Occipital lobe (tissue), 3 donors: ENCODE measurements at places on chromosomes 13 and 19.

DNA sequence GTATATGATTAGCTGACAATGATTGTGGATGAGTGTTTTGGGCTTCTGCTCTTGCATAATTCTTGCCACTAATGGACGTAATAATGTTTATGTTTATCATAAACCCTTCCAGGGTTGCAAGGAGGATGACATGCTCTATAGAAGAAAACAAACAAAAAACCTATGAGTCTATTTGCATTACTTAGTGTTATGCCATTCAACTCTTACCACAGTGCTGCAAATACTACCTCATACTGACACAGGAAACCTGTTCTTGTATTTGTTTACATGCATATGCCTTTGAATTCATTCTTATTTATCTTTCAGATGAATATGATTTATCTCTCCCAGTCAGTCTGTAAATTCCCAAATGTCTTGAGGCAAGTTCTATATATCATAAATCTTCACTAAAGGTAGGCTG is 39.6 kb upstream of the FREM2 start:
- no peak for DNase-seq

DNA sequence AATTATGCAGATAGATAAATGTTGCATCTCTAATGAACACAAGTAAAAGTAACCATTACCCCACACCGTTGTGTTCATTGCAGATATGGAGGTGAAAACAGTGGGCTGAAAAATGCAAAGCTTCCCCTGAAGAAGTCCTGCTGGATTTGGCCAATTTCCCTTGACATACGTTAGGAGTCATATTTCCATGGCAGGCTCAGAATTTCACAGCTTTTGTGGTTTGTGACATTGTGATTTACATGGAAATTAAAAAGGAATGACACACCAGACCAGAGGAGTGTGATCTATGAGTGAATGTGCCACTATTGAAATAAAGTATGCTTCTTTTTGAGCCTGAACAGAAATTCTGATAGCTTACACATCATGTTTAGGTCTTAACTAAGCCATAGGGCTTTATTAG is 221.1 kb upstream of the TMTC4 start:
- DNase-seq = no peak

DNA sequence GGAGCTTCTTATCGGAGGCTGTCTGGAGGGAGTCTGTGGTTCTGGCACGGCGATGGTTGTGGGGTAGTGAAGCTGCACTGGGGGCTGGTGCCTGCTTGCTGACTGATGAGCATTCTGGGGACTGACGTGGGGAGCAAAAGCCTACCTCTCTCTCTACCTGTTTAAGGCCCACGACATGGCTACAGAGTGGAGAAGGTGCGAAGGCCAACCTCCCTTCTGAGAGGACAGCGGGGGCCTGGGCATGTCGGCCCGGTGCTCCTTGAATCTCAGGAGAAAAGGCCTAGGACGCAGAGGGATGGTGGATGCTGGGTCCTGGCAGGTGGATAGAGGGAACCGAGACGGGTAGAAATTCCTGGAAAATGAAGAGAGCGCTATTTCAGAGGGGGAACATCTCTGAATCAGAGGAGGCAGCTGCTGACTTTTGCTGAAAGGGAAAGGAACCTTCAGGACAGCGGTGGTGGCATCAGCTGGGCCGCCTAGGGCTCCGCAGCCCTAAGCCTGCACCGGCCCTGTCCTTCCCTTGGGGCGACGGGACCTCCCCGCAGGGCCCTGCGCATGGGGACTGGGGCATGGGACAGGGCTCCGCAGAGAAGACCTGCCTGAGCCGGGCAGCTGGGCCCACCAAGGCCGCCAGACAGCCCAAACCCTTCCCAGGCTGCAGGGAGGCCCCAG is 35.0 kb upstream of the MEDAG start:
- DNase-seq = no peak

- peak; percentile 35 for DNase-seq
Observed at GRCh38 chr19:52190487-52191293, 838 bp downstream of the PPP2R1A start.

- DNase-seq = no peak
Observed at GRCh38 chr13:106275446-106276032, 259.9 kb downstream of the EFNB2 start.

DNA sequence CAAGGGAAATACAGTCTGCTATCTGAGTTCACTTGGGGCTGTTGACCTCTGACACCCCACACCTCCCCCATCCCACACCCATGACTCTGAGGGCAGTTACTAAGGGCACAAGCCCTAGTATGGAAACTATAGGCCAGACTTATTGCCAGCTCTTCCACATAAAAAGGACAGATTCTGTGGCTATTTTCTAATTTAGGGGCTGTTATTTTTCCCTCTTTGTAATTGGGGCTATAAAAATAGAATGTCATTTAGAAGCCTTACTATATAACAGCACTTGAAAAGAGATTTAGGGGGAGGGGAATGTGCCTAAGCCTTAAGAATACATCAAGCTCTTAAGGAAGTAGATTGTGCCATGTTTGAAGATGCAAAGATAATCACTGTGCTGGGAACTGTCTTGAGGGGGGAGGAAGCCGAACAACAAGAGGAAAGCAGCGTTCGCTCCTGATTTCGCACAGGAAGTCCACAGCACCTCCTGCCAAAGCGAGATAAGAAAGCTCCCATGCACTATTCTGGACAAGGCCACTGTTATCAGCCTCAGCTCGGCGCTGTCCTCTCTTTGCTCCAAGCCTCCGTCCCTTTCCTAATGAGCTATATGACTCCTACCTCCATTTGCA is 86.6 kb downstream of the FLT1 start:
- no peak for DNase-seq

GRCh38 chr19:33052352-33052972 is 12.2 kb downstream of the RHPN2 start:
- no peak for DNase-seq

DNA sequence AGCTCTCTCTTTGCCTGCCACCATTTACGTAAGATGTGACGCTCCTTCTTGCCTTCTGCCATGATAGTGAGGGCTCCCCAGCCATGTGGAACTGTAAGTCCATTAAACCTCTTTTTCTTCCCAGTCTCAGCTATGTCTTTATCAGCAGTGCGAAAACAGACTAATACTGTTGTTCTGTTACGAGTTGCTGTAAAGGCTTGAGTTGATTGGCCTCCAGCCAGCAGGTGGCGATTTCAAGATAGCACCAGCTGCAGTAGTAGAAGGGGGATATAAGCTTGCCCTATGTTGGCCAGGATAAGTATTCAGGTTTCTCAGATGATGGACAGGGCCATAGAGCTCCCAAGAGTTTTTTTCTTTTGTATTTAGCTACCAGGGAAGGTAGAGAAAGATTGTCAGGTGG is 385.5 kb downstream of the MZT1 start:
- no peak for DNase-seq

DNA sequence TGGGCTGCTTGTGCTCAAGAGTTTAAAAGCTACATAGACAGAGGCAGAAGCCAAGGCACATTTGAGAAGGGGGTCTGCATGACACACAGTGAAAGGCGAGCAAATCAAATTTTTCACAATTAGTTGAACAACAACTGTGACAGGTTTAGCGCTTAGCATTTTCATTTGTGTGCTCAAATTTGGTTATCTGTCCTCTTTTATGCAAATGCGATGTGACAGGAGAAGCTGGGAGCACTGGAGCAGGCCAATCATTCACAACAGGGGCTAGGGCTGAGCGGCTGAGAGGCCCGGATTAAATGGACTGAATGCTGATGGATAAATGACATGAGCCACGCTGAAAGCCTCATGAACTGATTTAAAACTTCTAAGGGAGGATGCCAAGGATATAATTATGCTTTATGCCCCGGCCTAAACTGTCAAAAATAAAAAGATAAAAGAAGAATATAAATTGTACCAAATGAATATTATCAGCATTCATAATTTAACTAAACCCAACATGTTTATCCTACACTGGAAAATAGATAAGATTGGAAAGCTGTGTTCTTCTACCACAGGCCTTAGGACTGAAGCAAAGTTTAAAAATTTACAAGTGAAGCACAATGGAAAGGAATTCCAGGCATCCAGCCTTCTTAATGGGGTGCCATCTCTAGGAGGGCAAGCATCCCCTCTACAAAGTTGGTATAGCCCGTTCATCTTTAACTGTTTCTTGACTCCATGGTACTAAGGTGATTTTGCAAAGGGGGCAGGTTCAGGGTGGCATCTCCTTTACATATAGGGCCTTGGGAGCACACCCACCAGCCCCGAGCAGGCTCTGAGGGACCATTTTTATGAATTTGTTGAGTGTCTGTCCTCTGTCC is 117.9 kb downstream of the RBM26 start:
- no peak for DNase-seq

- no peak for DNase-seq
Observed at GRCh38 chr13:77714119-77714755, 16.8 kb downstream of the SLAIN1 start.

- no peak for DNase-seq
Observed at GRCh38 chr13:43195551-43195950, 172.2 kb downstream of the DNAJC15 start.

DNA sequence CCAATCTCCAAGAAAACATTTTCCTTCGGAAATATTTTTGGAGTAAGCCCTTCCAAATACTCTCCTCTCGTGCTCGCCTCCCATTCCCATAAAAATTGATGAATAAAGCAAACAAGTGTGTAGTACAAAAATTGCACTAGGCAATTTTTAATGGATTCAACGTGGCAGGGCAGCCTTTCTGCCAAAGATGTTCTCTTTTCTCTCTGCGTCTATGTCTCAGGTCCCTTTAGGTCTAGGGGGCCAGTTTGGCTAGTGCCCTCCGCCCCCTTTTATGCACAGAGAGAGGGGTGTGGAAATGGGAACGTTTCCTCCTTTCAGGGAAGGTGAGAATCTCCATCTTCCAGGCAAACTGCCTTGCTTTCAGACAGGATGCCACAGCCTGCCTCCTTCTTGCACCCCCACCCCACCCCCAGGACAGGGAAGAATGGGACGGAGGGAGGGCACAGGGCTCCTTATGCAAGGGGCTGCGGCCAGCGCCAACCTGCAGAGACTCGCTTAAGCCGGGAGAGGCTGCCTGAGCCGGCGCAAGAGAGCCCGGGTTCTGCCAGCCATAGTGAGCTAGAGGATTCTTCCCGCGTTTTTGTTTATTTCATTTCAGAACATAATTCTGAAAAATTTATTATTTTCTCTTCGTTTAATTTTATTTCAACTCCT is 2.7 kb upstream of the ZIC2 start:
- no peak for DNase-seq

- no peak for DNase-seq
Observed at GRCh38 chr19:6406401-6406800, 13.4 kb upstream of the GTF2F1 start.

GRCh38 chr13:46519182-46519581 is 33.8 kb upstream of the LRCH1 start:
- no peak for DNase-seq

DNA sequence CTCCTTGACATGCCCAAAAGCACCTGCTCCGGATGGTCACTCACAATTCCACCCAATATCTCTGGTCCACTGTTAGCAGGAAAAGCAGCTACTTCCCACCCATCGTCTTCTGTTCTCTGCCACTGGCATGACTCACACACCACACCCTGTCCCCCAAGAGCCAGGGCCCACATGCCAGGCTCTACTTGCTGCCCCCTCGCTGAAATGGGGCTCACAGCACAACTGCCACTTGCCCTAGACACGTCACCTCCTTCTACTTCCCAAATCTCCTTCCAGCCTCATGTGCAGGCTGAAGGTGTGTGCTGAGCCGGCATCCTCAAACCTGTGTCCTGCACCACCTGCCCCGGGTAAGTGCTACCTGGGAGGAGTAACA is 65.0 kb downstream of the TBC1D4 start:
- no peak for DNase-seq

- no peak for DNase-seq
Observed at GRCh38 chr13:48220592-48220980, 12.4 kb upstream of the ITM2B start.

- DNase-seq = no peak
Observed at GRCh38 chr13:29569253-29570050, 26.0 kb downstream of the SLC7A1 start.

DNA sequence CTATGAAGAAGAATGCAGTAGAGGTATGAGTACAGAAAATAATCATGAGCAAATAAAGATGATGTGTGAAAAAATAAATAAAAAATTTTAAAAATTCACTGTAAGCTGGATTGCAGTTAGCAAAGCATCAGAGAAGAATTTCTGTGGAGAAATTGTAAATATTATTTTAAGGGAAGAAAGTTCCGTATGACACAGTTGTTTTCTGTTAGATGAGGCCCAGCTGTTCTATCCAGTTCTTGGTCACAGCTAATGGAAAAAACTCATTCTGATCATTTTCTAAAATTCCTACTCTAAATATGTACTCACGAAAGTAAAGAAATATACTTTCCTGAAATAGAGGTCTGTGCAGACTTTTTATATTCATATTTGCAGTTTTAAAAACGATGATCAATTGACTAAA is 578.8 kb downstream of the DCT start:
- no peak for DNase-seq

DNA sequence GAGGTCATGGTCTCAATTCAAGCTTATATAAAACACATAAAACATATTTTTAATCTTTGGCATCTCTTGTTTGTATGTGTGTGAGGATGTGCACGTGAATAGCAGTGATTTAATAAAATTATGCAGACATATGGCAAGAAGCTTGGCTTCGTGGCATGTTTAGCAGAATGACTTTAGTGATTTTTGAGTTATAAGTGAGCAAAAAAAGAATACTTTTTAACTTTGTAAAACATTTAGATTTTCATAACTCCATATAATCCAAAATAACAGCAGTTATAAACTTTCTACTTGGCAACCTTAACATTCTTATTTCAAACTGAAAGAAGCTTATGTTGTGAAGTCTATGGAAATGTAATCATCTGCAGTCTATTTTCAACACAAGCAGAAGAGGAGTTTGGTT is 120.6 kb downstream of the SLITRK1 start:
- no peak for DNase-seq

DNA sequence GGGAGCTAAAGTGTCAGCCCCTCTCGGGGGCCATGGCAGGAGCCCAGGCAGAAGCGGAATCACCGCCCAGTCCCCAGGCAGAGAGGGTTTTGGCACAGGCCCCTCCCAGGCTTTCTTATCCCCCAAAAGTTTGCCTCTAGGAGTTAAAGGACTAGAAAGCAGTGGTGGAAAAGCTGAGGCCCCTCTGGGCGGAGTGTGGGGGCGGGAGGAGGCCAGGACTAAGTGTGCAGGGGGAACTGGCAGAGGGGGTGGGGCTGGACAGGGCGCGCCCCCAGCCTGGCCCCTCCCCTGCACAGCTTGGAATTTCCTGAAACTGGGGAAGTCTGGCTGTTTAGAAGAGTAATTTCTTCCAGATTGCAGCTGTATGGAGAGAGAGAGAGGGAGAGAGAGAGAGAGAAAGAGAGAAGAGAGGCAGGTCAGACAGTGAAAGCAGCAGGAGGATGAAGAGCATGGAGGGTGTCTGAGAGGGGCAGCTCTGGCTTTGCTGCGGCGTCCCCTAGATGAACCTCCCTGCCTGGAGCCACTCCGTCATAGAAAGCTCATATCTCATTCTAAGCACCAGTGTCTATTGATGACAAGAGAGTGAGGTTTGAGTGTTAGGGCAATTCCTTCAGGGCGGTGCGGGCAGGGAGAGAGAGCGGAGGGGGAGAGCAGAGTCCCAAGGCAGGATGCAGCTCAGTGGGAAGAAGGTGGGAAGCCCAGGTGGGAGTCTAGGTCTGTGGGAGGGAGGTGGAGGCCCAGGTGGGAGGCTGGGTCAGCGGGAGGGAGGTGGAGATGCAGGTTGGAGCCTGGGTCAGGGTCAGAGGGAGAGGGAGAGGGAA is at the start of gene CDC42EP5:
TSS of gene CDC42EP5 (minus strand) at position 226 of the 821 bp plus-strand sequence. CDS start 7,749 bp downstream, outside the sequence.
- no peak for DNase-seq
